ENCODE measurements at places on chromosomes 3 and 15.

- DNase-seq = no peak
Observed at GRCh38 chr15:81030301-81030750, 29.6 kb downstream of the TLNRD1 start.

GRCh38 chr15:77817434-77817833 is 184.7 kb upstream of the LINGO1 start:
- no peak for DNase-seq

- DNase-seq = no peak
Observed at GRCh38 chr3:170862618-170863374, 7.2 kb downstream of the RPL22L1 start.

GRCh38 chr3:170638988-170639387 is 53.1 kb upstream of the SLC7A14 start:
- DNase-seq = no peak
